ENCODE measurements at places on chromosomes 4 and X. TPM values are rescaled to one million over a fixed set of nuclear protein-coding genes. Genes with fewer than 3 reads are reported as not detected.

Gene SSX4B
- not detected for polyA plus RNA-seq

Gene MND1
- 8.5 TPM for polyA plus RNA-seq

Gene GRIA3
- polyA plus RNA-seq = 1.2 TPM

Gene LDOC1
- polyA plus RNA-seq = 74.6 TPM

Gene VSIG4
- 13.5 TPM for polyA plus RNA-seq

DNA sequence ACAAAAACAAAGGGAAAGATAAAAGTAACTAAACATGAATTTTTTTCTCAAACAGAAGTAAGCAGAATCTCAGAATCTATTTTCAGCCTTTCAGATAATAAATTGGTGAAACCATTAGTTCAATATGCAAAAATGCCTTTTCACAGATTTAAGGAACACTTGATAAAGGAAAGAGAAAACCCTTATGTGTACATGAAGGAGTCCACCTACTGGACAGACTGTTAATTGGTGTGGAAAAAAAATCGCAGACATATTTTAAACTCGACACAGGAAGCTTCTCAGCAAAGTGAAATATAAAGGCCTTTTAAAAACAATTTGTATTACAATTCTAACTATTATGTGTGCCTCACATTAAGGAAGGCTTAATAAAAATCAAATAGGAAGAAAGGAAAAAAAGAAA lies 22.3 kb downstream of the COX7B2 start:
- DNase-seq = peak; percentile 4

DNA sequence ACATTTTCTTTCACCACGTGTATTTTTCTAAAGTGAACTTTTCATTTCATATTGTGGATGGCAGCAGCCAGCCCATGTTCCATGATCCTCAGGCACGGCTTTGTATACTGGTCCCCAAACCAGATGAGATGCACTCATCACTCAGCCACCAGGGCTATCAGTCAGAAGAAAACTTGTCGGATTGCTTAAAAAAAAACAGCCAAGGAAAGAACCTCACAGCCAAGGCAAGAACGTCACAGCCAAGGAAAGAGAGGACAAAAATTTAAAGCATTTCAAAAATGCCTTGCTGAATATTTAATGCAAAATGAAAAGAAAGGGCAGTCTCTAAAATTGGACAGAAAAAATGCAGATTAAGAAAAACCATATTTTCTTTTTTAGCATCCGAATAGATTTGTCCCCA lies 333.3 kb downstream of the PDGFC start:
- no peak for DNase-seq

DNA sequence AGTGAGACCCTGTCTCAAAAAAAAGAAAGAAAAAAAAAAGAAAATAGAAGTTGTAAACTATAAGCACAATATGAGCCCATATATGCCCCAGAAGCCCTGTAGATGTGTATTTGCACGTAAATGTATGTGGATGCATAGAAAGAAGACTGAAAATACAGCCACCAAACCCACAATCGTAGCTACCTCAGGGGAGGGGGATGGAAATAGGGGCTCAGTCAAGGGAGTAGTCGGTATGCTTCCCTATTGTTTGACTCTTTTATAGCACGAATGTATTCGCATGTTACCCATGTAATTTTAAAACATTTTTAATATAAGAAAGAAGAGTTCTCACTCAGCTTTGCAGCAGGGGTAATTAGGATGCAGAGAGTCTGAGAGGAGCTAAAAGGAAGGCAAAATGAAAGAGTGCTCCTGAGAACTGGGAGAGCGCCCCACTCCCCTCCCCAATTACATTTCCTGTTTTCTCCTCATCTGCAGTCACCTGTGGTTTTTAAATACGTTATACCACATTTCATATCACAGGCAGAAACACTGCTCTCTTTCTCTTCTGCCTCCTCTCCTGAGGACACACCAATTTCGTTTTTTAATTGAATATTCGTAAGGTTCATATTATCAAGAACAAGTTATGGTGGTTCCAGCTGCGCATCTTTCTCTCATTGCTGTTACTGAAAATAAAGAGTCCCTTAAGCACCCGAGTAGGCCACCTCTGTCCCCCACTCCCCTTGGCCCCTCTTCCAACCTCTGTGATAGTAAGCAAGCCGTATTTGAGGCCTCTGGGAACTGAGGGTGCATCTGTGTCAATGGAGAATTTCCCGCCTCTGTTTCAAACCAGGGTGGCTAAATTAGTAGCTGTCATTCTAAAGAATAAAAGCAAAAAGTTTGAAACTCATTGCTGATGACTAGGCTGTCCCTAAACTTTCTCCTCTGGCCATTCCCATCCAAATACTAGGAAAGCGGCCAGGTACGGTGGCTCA lies 10.7 kb downstream of the SEPTIN6 start:
- no peak for DNase-seq

GRCh38 chr4:3781997-3782930 lies 16.1 kb downstream of the ADRA2C start:
- no peak for DNase-seq

DNA sequence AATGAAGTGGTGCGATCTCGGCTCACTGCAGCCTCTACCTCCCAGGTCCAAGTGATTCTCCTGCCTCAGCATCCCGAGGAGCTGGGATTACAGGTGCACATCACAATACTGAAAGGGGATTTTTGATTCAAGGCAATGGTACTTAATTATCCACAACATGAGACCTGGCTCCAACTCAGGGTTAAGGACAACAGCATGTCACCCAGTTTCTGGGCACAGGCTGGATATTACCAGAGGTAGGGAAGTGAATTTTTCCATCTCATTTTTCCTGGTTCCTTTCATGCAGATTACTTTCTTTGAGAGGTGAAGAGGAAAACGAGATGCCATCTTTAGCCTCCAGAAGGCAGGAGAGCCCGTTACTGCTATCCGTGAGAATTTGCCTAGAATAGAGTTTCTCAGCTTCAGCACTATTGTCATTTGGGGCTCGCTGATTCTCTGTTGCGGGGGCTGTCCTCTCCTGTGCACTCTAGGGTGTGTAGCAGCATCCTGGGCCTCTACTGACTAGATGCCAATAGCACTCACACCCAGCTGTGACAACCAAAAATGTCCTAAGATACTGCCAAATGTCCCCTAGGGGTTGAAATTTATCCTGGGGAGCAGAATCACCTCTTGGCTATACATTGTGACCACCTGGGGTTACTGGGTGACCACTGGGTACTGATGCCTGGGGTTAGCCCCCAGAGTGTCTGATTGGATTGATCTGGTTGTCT lies 121.8 kb upstream of the NDP start:
- no peak for DNase-seq

GRCh38 chr4:17085416-17085815 lies 187.0 kb upstream of the LDB2 start:
- DNase-seq = no peak

GRCh38 chr4:77564231-77564630 lies 41.4 kb upstream of the CXCL13 start:
- DNase-seq = peak; percentile 14

DNA sequence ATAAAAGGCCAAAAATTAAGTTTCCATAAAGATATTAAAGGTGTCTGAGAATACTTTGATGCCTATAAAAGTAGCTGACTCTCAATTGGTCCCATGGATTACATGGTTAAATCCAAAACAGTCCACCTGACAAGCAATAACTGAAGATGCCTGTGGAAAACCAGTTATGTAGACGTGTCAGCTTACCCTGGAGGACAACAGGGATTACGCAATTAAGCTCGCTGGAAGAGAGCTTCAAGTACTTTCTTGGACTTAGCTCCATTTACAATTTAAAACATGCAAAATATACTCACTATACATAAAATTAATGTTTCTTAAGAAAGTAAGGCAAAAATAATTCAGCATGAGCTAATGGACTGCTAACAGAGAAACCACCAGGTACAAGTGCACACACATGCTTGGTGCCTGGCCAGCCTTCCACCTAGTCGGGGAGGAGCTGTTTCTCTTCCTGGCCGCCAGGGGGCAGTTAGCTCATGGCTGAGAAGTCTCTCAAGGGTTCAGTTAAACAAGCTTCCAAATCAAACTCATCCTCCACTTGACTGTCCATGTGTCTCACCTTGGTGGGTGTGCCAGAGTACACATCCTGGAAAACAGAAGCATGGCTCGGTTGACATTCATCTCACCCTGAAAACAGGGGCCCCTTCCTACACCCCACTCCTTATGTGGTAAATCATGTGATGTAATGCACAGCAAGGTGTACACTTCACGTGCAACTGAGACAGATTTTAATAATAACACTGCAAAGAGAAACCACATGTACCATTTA lies 9.2 kb upstream of the FAM53A start:
- peak; percentile 48 for DNase-seq

DNA sequence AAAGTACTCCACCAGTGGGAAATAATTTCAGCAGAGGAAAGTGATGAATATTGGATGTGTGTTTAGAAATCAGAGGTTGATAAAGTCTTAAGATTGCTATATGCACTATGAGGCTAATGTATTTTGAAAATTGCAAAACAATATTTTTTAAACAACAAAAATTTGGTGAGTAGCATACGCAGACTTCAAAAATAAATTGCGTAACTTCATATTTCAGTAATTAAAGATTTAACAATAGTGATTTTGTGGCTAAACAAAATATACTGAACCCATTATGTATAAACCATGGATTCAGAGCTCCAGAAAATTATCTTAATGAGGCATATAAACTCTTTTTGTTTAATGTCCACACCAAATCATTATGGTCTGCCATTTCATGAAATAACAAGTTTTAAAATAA lies 3.3 kb upstream of the TAPT1 start:
- no peak for DNase-seq

DNA sequence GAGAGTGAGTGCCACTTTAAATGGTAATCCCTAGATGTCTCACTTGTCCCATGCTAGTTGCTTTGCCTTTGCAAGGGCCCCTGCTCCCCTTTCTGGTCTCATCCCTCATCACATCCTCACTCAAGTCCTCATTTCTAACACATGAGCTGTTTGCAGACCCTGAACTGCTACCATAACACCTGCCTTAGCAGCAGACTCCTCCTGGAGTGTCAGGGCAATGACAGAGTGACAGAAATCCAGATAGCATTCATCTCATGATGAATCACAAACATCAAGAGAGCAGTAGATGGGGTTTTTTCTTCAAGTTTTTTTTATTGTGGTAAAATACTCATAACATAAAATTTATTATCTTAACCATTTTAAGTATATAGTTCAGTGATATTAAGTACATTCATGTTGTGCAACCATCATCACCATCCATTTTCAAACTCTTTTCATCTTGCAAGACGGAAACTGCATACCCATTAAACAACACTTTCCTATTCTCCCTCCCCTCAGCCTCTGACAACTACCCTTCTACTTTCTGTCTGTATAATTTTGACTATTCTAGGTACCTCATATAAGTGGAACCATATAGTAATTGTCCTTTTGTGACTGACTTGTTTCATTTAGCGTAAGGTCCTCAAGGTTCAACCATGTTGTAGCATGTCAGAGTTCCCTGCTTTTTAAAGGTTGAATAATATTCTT lies 133.2 kb upstream of the RPS6KA3 start:
- DNase-seq = no peak

- no peak for DNase-seq
Measured at GRCh38 chr4:30553706-30554105, 166.5 kb upstream of the PCDH7 start.

DNA sequence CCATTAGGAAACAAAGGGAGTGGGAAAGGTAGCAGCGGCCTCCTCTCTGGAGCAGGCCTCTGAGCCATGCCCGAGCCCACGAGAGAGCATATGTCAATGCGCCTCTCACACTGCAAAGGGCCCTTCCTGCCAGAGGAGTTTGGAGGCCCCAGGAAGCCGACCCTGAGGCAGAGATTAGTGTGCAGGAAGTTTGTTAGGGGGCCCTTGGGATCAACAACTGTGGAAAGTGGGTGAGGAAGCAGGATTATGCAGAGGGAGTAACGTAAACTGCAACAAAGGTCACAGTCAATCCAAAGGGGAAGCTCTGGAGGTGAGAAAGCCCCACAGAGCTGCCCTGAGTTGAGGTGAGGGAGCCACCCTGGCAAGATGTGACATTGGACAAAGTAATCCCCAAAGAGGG lies 17.4 kb downstream of the RTL5 start:
- no peak for DNase-seq

DNA sequence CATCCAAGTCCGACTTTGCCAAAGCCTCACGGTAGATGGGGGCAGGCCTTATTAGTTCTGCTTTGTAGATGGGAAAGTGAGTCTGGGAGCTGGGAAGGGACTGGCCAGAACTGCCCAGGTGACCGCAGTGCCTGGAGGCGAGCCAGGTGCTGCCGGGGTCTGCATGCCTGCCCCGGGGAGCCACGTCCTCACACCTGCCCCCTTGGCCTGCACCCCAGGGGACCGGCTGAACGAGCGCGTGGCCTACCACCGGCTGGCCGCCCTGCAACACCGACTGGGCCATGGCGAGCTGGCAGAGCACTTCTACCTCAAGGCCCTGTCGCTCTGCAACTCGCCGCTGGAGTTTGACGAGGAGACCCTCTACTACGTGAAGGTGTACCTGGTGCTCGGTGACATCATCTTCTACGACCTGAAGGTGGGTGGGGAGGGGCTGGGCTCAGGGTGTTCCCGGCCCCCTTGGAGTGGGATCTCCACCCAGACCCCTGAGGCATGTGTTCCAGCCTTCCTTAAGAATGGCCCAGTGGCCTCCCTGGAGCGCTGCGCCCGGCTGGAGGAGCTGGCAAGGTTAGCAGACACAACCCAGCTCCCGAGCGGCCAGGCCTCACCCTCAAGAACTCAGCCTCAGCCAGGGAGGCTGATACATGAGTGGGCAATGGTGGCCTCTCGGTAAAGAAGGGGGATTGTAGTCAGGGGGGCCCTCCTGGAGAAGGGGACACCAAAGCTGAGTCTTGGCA lies 32.1 kb upstream of the HTRA3 start:
- DNase-seq = no peak

All from right lung (tissue), 10 donors.